Thoracic aorta (tissue), 2 donors: ENCODE measurements at places on chromosomes 11 and 22. TPM values are rescaled to one million over a fixed set of nuclear protein-coding genes. Genes with fewer than 3 reads are reported as not detected.

DNA sequence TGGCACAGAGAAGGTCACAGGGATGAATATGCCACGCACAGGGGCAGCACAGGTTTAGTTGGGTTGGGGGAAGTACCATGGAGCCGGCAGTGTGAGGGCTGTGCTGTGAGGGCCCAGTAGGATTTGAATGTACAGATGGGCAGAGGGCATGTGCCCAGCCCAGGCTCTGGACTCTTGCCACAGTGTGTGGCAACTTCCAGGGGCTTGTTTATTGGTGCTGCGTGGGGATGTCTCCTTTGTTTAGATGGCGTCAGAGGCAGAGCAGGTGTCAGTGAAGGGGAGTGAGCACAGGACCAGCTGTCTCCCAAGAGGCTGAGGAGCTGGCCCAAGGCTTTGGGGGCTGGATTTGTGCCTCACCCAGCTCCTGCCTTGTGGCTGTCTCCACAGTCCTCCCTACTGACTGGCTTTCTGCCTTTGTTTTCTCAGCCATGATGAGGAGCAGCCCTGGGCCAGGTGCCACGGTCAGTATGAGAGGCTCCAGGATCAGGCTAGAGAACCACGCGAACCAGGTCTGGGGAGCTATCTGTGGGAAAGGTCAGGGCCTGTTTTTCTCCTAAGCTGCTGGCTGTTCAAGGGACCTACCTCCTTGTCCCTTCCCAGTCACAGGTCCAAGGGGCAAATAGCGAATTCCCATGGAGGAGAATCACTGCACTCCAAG, 21.9 kb downstream of the SUN2 start:
- DNase-seq, result no peak

- DNase-seq, result no peak
Observed at GRCh38 chr11:58907780-58908179, 31.5 kb upstream of the GLYATL1 start.

DNA sequence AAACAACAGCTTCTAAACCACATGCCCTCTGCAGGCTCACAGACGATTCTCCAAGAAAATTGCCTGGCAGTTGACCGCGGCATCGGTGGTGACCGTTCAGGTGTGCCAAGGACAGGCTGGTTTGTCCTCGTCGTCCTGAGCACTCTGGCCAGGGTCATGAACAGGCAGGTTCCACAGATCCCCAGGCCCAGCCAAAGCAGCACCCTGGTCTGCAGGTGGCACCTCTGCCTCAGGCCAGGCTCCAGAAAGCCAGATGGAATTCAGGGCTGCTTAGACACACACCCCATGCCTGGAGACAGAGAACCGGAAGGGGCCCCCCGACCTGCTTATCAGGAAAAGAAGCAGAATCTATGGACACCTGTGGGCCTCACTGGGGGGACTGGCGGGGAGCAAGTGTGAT, 338.7 kb downstream of the BRD1 start:
- DNase-seq, result no peak

DNA sequence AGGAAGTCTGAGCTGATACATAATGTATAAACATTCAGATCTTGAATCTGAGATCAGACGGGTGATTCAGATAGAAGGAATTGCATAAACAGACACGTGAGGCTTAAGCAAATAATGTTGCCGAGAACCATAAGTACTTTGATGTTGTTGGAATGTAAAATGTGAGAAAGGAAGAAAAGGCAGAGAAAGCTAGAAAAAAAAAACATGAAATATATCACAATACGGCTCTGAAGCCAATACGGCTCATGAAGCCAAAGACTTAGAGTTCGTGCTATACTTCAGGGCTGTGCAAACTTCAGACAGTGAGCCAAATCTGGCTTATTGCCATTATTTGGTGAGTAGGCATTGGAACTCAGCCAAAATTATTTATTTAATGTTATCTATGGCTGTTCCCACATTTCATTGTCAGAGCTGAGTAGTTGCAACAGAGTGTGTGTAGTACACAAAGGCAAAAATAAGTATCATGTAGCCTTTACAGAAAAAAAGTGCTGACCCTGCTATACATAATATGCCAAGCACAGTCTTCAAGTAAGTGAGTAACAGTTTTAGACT, 673.3 kb downstream of the CNTN5 start:
- DNase-seq, result no peak

- DNase-seq, result no peak
Observed at GRCh38 chr11:121437686-121438078, 14.4 kb upstream of the SORL1 start.

DNA sequence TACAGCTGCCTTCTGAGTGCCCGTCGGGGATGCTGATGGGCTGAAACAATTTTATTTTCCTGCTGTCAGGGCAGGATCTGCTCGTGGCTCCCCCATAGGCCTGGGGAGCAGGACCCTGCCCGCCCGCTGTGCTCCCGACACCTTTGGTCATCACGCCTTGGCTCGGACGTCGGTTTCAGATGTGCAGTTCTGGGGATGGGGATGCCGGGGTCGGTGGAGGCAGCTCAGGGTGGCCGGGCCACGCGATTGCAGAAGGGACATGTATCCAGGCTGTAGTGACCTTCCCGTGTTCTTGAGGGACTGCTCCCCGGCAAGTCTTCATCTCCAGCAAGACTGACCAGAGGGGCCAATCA, 1150.5 kb downstream of the BRD1 start:
- no peak for DNase-seq

GRCh38 chr22:38282397-38282796, 9.6 kb upstream of the TMEM184B start:
- no peak for DNase-seq

- no peak for DNase-seq
Observed at GRCh38 chr11:121041072-121041471, 17.2 kb downstream of the TBCEL start.

DNA sequence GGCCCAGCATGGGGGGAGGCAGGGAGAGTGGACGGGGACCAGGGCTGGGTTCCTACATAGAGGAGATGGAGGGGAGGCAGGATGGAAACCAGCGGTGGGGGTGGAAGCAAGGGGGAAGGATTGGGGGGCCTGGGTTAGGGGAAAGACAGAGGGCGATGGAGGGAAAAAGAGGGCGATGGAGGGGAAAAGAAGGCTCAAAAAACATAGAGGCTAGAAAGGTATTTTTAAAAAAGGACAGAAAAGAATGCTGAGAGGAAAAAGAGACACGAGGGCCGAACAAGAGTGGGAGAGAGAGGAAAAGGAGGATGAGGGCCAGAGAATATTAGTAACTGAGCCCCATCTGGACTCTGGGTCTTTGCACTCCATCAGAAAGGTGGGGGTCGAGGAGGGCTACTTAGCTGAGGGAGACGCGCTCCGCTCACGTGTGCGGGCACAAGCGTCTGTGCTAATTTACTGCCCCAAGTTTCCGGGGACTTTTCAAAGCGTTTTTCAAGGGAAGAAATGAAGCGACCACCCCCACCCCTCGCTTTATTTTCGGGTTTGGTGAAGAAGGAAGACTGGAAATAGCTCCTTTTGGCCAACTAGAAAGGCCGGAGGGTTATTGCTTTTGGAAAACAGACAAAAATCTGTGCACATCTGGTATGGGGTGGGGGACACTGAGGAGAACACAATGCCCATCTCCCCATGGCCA, 14.5 kb downstream of the PAX6 start:
- no peak for DNase-seq

DNA sequence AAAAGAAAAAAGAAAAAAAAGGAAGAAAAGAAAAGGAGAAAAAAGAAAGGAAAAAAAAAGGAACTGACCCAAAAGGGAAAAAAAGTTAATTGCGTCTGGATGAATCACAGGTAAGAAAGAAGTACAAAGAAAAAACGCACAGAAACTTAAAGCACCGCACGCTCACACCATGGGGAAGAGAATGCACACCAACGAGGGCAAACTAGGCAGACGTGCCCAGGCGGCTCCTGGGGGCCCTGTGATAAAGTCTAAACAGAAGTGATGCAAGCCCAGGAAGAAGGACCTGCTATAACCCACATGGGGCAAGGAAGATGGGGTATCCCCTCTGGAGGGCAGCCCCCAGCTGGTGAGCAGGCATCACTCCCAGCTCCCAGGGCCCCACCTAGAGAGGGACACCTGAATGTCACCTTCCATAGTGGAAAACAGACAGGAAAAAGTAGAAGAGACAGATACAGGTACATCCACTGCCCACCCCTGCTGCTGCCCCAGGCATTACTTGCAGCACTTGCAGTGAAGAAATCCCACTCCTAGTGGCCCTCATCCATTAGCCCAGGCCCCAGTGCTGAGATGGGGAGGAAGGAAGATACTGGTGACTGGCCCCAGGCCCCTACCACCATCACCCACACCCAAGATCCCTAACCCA, 28.9 kb downstream of the NAP1L4 start:
- no peak for DNase-seq

GRCh38 chr11:71309611-71310010, 57.2 kb upstream of the SHANK2 start:
- DNase-seq, result no peak

DNA sequence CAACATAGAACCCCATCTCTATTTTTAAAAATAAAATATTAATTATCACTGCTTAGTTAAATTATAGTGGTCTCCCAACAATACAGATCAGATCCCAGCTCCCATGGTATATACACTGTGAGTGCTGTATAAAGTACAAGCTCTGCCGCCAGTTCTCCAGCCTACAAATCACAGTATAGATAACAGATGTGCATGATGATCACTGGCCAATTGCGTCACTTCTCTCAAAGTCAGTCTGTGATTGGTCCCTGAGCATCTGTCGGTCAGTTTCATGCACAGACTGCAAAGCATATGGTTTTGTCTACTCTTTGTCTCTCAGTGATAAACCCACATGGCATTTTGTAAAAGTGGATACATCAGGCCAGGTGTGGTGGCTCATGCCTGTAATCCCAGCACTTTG, 15.7 kb downstream of the PPARA start:
- DNase-seq, result no peak

GRCh38 chr11:126495281-126496220, 140.1 kb downstream of the ST3GAL4 start:
- no peak for DNase-seq

GRCh38 chr11:77079666-77080065, 12.9 kb downstream of the CAPN5 start:
- DNase-seq, result no peak

GRCh38 chr11:69371731-69372588, 78.0 kb downstream of the MYEOV start:
- no peak for DNase-seq

DNA sequence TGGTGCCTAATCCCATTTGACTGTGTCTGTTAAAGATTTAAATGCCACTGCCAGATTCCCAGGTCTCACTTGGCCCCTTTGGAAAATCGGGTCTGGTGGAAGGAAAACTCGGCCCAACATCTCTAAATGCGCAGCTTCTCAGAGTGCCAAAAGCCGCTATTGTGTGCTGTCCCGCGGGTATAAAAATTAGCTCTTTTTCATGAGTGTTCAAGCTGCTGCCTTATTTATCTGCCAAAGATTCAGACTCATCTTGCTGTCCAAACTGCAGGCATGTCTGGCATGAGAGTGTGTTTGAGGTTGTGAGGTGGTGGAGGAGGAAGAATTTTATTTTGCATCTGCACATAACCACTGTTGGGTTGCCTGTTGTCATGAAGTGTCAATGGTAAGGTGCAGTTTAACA, 91.4 kb downstream of the NELL1 start:
- DNase-seq, result no peak

DNA sequence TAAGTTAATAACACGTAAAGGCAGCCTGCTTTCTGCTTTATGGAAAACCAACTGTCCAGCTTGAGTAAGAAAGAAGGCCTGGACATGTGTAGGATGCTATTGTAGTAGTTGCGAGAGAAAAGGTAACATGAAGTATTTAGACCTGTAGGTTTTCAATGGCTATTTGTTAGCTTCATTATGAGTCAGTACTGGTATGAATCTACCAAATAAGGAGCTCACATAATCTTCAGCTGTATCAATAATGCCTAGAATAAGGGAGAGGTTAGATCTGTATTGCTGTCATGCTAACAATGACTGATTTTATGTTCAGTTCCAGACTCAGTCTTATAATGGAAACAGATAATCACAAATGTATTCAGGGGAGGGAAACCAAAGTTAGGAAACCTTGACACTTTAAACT, 550.3 kb downstream of the CNTN5 start:
- no peak for DNase-seq

DNA sequence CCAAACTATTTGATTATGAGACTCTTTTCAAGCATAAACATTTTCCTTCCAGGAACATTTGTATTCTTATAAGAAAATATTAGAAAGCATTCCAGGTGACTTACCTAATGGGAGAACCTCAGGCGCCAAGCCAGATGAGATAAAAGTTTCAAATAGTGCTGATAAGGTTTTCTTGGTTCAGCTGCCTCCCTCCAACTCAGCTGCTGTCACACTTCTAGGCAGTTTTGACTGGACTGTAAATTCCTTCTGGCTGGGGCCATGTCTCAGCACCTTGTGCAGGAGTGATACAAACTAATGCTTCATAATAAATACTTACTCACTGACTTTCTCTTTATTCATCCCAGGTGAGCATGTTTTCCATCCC, 131.1 kb downstream of the MED15 start:
- DNase-seq, result no peak

- no peak for DNase-seq
Observed at GRCh38 chr11:95605271-95605940, 184.2 kb downstream of the FAM76B start.

DNA sequence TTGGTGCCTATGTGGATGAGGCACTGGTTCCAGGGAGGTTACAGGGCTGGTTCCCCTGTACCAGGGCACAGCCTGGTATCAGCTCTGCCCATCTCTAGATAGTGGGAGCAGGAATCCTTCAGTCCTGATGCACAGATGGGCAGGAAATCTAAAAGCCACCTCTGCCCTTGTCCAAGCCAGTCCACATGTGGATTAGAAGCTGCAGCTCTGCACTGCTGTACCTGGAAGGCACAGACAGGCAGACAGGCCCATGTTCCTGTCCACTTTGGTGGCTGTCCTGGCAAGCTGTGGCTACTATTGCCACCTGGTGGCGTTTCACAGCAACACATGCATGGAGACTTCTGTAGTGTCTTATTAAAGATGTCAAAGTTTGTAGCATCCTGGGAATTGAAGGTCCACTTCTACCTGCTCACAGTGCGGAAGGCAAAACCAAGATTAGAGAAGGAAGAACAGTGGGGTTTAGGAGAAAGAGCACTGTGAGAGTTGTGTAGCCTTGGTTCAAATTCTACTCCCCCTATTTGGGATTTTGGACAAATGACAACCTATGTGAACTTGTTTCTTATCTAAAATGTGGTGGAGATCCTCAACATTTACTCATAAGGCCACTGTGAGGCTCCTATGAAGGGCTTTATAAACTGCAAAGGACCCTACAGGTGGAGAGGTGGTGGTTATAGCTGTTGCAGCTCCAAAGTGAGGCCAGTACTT, 30.1 kb downstream of the NAV2 start:
- no peak for DNase-seq

DNA sequence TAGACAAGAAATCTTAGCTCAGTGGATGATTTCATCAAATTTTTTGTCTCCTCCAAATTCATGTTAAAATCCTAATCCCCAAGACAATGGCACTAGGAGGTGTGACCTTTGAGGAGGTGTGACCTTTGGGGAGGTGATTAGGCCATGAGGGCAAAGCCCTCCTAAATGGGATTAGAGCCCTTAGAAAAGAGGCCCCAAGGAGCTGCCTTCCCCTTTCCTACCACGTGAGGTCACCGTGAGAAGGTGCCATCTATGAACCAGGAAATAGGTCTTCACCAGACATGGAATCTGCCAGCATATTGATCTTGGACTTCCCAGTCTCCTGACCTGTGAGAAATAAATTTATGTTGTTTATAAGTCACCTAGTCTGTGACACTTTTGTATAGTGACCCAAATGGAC, 138.7 kb downstream of the TRIM29 start:
- DNase-seq, result no peak

Gene GUCY1A2
- 9.4 TPM for total RNA-seq

Gene OR6M1
- not detected for total RNA-seq

Gene IGLL5
- 4.3 TPM for total RNA-seq

Gene XKR3
- total RNA-seq, result not detected

Gene LMNTD2
- total RNA-seq, result 2.7 TPM

Gene SAA1
- total RNA-seq, result 18.9 TPM

Gene VPREB3
- not detected for total RNA-seq

Gene IGSF9B
- 77.2 TPM for total RNA-seq

Gene TENM4
- 13.3 TPM for total RNA-seq

Gene CARNS1
- 10.8 TPM for total RNA-seq
